ENCODE measurements at places on chromosomes 16 and 17. TPM values are rescaled to one million over a fixed set of nuclear protein-coding genes. Genes with fewer than 3 reads are reported as not detected.

NTN1 gene
- 0.60 TPM for polyA plus RNA-seq

NAGS gene
- polyA plus RNA-seq, result 13.5 TPM

IKZF3 gene
- polyA plus RNA-seq, result 0.01 TPM

- H3K36me3 ChIP-seq, result no peaks in the 10 kb centered on the region
- H3K27ac ChIP-seq, result no peak overlapping the region
- no peaks in the 10 kb centered on the region for H3K27me3 ChIP-seq
- DNase-seq, result no peak
- no peaks in the 10 kb centered on the region for H3K4me1 ChIP-seq
Measured at GRCh38 chr16:5841974-5842373, 744.4 kb upstream of the EEF2KMT start.

GRCh38 chr17:56718515-56718914 is 115.2 kb downstream of the C17orf67 start:
- H3K4me3 ChIP-seq, result no peak overlapping the region
- DNase-seq, result no peak
- H3K36me3 ChIP-seq, result no peaks in the 10 kb centered on the region
- H3K27ac ChIP-seq, result no peak overlapping the region
- no peaks in the 10 kb centered on the region for H3K27me3 ChIP-seq
- no peaks in the 10 kb centered on the region for H3K4me1 ChIP-seq

GRCh38 chr17:34609210-34609609 is 29.8 kb downstream of the TMEM132E start:
- H3K27me3 ChIP-seq, result peaks cover 35% of the 10 kb centered on the region
- no peaks in the 10 kb centered on the region for H3K36me3 ChIP-seq
- no peaks in the 10 kb centered on the region for H3K4me1 ChIP-seq
- DNase-seq, result no peak

GPRC5B gene
- polyA plus RNA-seq, result 55.7 TPM

SLC4A1 gene
- polyA plus RNA-seq, result not detected

- peaks cover 48% of the 10 kb centered on the region for H3K4me1 ChIP-seq
- no peak for DNase-seq
- no peaks in the 10 kb centered on the region for H3K27me3 ChIP-seq
- H3K36me3 ChIP-seq, result peaks cover 9% of the 10 kb centered on the region
Measured at GRCh38 chr16:21611556-21612384, 12.4 kb downstream of the METTL9 start.

GRCh38 chr17:68576811-68577496 is 24.2 kb downstream of the FAM20A start:
- no peaks in the 10 kb centered on the region for H3K27me3 ChIP-seq
- H3K36me3 ChIP-seq, result no peaks in the 10 kb centered on the region
- no peak overlapping the region for H3K4me3 ChIP-seq
- no peaks in the 10 kb centered on the region for H3K4me1 ChIP-seq

CDRT15L2 gene
- not detected for polyA plus RNA-seq

DNA sequence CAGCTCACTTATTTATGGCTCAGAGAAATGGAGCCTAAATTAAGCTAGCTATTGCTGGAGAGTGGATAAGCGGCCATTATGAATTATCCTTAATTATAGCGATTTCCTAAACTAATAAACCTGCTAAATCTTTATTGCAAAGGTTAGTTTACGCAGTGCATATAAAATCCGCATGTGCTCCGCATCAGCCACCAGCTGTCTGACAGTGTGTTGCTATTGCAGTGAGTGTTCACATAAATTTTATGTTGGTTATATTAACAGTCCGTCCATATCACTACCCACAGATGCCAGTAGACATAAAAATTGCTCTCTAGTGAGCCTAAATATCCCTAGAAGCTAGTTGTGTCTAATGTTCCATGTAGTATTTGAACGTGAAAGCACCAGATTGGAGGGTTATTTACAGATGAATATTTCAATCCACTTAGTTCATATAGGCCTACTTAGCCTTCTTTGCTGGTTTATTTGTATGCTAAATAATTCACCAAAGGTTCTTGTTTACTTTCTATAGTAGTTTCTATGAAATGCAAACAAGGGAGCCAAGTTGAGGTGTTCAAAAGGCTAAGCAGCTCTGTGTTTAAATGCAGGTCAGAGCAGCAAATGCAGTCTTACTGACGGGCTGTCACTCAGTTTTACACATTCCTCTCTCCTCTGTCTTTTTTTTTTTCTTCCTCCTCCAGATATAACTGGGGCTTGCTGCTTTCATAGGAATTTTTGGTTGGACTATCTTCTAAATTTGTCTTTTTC is 219.1 kb downstream of the IRX3 start:
- no peak overlapping the region for H3K4me3 ChIP-seq
- H3K27ac ChIP-seq, result no peak overlapping the region
- H3K4me1 ChIP-seq, result peaks cover 27% of the 10 kb centered on the region

MEOX1 gene
- polyA plus RNA-seq, result 4.5 TPM

GRCh38 chr16:11869353-11870228 is 18.2 kb upstream of the RSL1D1 start:
- DNase-seq, result no peak
- no peak overlapping the region for H3K4me3 ChIP-seq
- H3K27ac ChIP-seq, result no peak overlapping the region
- H3K27me3 ChIP-seq, result no peaks in the 10 kb centered on the region
- peaks cover 48% of the 10 kb centered on the region for H3K36me3 ChIP-seq

- no peaks in the 10 kb centered on the region for H3K4me1 ChIP-seq
- no peak overlapping the region for H3K4me3 ChIP-seq
- H3K36me3 ChIP-seq, result peaks cover 59% of the 10 kb centered on the region
- no peak overlapping the region for H3K27ac ChIP-seq
- H3K27me3 ChIP-seq, result no peaks in the 10 kb centered on the region
Measured at GRCh38 chr16:287981-288920, 5.3 kb downstream of the PDIA2 start.
